ENCODE measurements at places on chromosomes 16 and 17. TPM values are rescaled to one million over a fixed set of nuclear protein-coding genes. Genes with fewer than 3 reads are reported as not detected.
A peak's percentile ranks its signal among the peaks of the same experiment; 100 is the strongest.

DNA sequence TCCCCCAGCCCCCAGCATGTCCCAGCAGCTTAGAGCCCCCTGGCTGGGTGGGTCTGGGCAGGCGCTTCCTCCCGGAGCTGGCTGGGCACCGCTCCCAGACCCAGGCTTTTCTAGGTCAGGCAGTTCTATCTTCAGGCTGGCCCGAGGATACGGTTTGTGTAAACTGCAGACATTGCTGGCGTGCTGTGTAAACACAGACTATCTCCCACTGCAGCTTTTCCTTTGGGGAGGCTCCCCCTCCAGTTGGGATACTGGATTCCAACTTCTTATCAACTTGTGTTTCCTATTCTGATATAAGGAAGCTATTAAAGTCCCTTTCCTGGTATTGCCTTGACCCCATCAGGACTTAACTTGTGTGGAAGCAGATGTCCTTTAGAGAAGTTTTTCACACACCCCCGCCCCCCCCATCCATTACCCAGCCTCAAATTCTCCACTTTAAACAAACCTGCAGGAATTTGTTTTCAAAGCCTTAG is 18.3 kb upstream of the GNA13 start:
- DNase-seq: peak; percentile 82

- DNase-seq: no peak
Measured at GRCh38 chr17:2374549-2375285, 26.1 kb downstream of the MNT start.

GRCh38 chr16:57282510-57283213 is 1.8 kb downstream of the PLLP start:
- DNase-seq: no peak

GRCh38 chr17:57308543-57309186 is 52.3 kb downstream of the MSI2 start:
- no peak for DNase-seq

DNA sequence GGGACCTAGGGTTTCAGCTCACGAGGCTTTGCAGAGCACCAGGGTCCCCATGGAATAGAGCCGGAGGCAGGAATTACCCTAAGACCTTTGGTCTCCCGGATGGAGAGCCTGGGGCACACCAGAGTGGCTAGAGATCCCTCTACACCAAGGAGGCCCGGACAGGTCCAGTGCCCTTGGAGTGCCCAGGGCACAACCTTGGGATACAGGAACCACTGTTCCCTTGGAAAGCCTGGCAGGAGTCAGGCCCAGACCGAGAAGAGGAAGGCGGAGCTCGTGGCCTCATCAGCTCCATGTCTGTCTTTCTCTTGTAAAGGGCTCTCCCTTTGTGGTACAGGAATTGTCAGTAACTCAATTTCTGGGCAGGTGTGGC is 3.8 kb upstream of the DBNDD1 start:
- DNase-seq: peak; percentile 56

DNA sequence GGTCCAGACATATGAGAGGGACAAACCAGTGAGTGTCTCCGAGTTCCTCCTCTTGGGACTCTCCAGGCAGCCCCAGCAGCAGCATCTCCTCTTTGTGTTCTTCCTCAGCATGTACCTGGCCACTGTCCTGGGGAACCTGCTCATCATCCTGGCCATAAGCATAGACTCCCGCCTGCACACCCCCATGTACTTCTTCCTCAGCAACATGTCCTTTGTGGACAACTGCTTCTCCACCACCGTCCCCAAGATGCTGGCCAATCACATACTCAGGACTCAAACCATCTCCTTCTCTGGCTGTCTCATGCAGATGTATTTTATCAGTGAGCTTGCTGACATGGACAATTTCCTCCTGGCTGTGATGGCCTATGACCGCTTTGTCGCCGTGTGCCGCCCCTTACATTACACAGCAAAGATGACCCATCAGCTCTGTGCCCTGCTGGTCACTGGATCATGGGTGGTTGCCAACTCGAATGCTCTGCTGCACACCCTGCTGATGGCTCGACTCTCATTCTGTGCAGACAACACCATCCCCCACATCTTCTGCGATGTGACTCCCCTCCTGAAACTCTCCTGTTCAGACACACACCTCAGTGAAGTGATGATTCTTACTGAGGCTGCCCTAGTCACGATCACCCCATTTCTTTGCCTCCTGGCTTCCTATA is 19.2 kb downstream of the ZNF200 start:
- DNase-seq: no peak

DNA sequence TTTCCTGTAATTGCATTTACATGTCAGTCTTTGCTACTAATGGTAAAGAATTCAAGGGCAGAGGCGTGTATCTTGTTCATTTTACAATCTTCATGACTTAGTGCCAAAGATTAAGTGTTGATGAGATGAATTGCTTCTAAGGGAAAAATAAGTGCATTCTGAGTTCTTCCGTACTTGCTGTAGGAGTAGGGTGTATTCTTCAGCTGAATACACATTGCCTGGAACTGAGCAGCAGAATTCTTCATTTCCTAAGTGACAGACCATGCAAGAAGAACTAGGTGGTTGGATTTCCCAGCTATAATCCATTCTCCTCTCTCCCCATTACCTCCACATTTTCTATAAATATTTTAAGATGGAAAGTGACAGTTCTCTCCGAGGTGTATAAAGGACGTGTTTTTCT is 104.8 kb downstream of the CACNG3 start:
- no peak for DNase-seq

GRCh38 chr17:32935726-32936125 is 7.8 kb downstream of the TMEM98 start:
- DNase-seq: no peak

DNA sequence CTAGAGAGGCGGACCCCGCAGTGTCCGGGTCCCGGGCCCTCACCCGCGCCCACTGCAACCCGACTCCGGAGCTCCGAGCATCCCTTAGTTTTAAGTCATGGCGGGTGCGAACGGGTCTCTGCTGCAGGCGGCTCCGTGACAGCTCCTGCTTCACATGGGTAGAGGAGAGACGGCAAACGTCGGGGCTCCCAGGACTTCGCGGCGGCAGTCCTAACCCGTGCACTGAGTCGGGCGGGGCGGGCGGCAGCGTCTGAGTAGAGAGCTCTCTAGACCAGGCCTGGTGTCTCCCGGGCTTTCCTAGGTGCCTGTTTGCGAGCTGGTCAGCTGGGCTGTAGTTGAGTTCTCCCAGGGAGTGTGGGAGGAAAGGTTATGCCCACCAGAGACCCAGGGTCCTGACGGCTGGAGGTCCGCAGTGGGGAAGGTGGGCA is 345 bp downstream of the TSC2 start:
- DNase-seq: no peak

DNA sequence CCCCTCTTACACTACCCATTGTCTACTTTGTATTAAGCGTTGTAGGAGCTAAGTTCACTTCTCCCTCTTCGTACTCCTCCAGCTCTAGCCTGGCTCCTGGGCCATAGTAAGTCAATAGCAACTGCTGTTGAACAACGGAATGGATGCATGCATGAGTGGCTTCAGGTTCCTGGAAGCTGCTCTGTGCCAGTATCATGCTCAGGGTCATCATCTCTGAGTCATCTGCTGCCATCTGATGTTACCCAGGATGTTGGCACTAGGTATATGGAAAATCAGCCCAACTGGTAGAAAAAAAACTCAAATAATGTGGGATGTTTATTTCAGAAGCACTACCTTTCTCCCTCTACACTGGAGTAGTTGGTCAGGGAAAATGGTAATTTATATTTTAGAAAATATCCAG is 536.8 kb downstream of the NPIPA7 start:
- DNase-seq: no peak

- peak; percentile 83 for DNase-seq
Measured at GRCh38 chr16:69286941-69287713, 24.0 kb upstream of the VPS4A start.

DNA sequence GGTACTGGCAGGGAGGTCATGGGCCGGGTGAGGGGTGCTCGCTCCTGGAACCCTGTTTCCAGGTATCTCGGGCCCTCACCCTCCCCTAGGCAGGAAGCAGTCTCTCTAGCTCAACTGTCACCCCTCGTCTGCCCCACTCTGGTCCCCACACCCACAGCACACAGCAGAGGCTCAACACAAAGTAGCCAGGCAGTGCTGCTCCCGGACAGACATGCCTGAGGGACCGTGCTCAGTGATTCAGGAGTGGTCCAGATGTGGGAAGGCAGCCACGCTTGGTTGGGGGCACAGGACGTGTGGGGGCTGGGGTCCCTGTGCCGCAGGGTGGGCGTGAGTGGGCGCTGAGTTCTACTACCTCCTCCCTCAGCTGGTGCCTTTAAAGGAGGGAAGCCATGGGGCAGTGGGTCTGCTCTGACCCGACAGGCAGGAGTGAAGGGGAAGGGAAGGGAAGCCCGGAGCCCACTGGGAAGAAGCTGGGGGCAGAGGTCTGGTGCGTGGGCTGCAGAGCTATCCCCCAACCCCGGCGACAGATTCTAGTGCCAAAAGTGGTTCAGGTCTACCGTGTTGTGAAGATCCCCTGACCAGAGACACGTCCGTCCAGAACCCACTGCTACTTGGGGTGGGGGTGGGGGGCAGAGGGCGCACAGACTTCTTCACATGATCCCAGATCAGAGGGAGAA is 11.8 kb downstream of the SLC16A3 start:
- DNase-seq: peak; percentile 59

DNA sequence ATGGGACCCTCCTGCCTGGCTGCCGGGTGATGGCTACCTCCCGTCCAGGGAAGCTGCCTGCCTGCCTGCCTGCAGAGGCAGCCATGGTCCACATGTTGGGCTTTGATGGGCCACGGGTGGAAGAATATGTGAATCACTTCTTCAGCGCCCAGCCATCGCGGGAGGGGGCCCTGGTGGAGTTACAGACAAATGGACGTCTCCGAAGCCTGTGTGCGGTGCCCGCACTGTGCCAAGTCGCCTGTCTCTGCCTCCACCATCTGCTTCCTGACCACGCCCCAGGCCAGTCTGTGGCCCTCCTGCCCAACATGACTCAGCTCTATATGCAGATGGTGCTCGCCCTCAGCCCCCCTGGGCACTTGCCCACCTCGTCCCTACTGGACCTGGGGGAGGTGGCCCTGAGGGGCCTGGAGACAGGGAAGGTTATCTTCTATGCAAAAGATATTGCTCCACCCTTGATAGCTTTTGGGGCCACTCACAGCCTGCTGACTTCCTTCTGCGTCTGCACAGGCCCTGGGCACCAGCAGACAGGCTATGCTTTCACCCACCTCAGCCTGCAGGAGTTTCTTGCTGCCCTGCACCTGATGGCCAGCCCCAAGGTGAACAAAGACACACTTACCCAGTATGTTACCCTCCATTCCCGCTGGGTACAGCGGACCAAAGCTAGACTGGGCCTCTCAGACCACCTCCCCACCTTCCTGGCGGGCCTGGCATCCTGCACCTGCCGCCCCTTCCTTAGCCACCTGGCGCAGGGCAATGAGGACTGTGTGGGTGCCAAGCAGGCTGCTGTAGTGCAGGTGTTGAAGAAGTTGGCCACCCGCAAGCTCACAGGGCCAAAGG is 36.8 kb downstream of the NLRC5 start:
- no peak for DNase-seq

DNA sequence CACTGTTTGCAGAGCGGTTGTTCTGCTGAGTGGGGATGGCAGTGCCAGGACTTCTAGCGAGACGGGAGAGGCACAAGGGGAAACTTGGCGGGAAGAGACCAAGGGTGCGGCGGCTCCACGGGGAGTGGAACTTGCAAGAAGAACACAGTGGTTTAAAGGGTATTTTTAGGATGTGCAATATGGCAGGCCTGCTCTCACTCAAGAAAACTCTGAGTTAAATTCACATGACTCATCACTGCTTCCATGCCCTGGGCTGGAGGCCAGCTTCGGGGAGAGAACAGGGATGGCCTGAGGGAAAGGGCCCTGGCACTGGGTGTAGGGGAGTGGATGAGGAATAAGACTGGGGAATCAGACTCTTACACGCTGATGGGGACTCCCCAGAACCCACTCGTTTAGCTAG is 13.3 kb upstream of the CD300LD start:
- DNase-seq: no peak

- peak; percentile 61 for DNase-seq
Measured at GRCh38 chr17:17526369-17526768, 30.2 kb upstream of the RASD1 start.

GRCh38 chr17:50955667-50956120 is 89.5 kb upstream of the TOB1 start:
- DNase-seq: peak; percentile 56

DNA sequence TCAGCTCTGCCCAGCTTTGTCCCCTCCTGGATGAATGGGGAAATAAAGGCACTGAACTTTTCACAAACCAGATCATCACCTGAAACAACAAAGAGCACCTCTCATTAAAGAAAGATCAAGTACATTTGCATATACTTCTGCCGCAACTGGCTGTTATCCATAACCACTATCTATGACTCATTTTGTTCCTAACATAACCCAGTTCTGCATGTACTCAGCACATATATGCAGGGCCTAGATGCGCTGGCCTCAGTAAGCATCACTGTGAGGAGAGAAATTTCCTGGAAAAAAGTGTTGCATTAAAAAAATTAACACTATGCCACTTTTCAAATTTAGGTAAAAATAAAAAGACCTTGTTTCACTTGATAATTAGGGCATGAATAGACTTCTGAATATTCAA is 1718.4 kb downstream of the TP53TG3F start:
- no peak for DNase-seq

GRCh38 chr17:45702666-45703266 is 81.4 kb upstream of the CRHR1 start:
- no peak for DNase-seq

DNA sequence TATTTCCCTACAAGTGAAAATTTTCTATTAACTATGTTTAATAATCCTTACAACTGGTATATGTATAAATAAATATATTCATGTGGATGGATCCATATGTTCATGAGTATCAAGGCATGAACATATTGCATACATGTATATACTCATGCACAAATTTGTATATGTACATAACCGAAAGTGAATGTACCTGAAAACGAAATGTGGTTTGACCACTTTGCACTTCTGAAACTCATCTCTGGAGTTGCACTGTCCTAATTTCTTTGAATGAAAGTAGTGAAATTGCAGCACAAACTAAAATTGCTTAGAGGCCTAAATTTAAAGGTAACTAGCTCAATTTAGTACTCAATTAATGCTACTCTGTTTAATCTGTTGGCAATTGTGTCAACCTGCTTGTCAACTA is 27.4 kb upstream of the GNAO1 start:
- no peak for DNase-seq

- peak; percentile 31 for DNase-seq
Measured at GRCh38 chr17:17125136-17126084, 80.7 kb downstream of the PLD6 start.

Gene KRT25
- not detected for total RNA-seq

Gene LPCAT2
- total RNA-seq: 8.6 TPM

Gene HS3ST6
- not detected for total RNA-seq

Gene STH
- total RNA-seq: not detected

Gene DRC7
- total RNA-seq: not detected

Gene SLC5A11
- total RNA-seq: not detected

Gene TMC8
- 4.3 TPM for total RNA-seq

Gene TPSG1
- total RNA-seq: 0.30 TPM

Gene TBC1D3C
- total RNA-seq: not detected

Gene CCL23
- not detected for total RNA-seq

All from Right ventricle myocardium inferior (tissue), 1 donor.